AG08396 (cell line): ENCODE measurements at places on chromosomes 7 and 10.

DNA sequence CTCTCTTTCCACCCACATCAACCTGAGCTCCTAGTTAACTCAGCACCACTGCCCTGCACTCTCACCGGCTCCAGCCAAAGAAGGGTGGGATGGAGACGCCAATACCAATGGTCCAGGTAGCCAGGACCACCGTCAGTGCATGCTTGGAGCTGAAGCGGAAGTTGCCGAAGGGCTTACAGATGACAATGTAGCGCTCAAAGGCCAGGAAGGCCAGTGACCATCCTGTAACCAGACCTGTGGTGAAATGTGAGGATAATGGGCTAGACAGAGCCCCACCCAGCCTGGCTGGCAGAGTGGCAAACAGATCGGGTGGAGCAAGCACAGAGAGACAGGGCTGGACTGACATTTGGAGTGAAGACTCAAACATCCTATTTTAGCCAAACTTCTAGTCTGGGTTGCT is 673 bp downstream of the OPN1SW start:
- DNase-seq = no peak

DNA sequence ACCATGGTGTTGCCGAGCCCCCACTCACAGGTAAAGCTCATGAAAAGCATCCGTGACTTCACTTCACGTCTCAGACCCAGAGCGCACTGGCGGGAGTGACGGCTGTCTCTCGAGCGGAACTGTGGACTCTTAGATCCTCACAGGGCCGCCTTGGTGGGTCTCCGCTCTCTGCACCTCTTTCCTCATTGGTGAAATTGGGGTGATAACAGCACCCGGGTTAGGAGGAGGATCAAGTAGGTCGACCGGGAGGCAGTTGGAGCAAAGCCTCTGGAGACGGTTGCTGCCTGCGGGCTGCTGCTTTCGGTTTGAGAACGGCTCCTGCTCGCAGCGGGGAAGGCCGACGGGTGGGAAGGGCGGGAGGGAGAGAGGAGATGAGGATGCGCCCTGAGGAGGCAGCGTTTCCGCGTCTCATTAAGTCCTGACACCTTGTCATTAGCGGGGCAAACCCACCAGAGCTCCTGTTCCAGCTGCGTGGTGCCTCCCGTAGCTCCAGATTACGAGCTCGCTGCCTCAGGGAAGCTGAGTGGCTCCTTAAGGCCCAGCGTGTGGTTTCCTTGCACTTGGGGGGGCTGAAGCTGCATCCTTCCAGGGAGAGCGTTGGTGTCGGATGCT is 51.9 kb upstream of the CFAP46 start:
- peak; percentile 71 for DNase-seq

GRCh38 chr7:101116898-101117297 is 10.0 kb upstream of the SERPINE1 start:
- DNase-seq = no peak

GRCh38 chr7:84389242-84389641 is 194.7 kb upstream of the SEMA3A start:
- no peak for DNase-seq

DNA sequence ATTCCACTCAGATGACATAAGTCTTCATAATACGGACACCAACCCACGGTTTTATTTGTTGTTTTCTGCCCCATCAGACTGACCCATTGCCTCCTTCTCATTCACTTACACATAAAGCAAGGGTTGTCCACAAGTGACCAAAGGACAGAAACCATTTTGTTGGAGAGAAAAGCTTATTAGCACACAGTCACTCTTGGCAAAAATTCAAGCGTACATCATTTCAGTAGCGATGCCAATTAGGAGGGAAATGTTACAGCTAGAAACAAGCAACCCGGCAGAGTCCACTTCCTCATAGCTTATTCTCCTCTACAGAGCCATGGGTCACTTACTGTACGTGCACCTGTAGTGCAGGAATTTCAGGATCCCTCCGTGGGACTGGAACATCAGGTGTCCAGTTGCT is 23.0 kb downstream of the ABLIM1 start:
- no peak for DNase-seq

DNA sequence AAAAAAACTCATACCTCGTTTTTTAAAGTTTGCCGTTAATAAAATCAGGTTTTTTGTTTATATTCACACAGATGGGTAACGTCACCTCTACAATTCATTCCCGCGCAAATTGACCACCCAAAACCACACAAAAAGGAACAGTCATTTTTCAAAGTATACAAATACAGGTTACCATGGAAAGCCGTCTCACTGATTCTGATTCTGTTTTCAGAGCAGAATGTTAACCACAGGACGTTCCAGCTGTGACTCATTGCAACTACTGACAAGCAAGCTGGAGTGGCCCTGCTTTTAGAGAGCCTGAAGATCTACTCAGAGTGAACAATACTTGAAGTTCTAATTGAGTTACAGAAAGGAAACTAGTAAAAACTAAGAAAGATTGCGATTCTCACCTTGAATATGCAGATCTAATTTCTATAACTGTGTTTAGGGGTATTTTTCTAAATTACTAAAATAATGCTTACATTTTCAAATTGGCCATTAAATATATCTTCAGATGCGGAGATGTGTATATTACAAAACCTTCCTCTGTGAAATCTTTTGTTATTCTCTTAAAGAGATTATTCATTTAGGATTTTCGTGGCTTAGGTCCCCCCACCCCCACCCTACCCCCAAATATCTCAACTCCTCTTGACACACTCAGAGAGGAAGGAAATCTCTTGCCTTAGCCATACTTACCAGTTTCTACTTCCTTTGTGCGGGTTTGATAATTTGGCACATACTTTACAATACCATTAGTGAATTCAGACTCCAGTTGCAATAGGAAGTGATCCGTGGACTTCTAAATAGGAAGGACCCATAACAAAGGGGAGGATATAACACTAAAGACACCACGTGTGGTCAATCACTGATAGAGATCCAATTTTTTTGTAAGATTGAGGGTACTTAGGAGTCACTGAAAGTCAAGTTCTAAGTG is 106.0 kb downstream of the CUBN start:
- peak; percentile 72 for DNase-seq

GRCh38 chr10:102603946-102604345 is 40.3 kb upstream of the TRIM8 start:
- no peak for DNase-seq

DNA sequence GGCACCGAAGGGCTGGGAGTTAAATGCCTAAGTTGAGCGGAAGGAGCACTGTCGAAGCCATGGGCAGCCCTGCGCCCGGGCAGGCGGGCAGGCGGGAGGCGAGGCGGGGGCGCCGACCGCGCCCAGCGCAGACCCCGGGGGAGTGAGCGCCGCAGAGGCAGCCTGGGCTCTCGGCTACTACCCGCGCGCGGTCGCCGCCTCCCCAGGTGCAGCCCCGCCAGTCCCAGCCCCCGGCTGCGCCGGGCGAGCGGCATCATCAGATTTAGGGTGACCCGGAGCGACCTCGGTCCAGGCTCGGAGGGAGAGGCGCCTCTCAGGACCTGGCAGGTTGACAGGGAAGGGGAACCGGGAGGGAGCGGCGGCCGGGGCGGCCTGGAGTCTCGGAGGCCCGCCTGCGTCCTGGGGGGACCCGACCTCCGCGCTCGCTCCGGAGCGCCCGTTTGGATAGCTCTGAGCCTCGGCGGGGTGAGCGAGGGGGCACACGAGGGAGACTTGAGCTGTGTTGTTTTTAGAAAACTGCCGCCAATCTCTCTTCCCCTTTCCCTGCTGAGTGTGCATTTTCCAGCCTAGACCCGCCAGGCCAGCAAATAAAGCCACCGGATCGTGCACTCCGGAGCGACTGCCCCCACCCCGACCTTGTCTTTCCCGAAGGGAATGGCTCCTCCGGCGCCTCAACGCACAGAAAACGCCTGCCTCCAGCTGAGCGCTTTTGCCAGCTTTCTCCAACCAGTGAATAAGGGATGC is 2.3 kb upstream of the NRP1 start:
- peak; percentile 43 for DNase-seq

DNA sequence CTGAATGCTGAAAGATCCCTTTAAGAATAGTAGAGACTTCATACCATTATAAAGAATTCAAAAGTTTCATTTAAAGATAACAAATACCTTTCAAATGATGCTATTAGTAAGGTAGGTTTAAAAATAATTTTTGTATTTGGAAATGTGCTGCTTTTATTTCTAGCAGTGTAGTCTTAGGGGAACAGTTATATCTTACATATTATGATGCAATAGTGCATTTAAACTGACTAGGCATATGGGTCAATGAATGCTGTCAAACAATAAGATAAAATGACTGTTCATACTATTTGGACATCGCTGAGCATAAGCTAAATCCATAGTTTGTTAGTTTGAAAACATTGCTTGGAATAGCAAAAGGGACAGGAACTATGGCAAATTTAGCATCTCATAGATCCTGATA is 354.8 kb upstream of the SEMA3A start:
- no peak for DNase-seq

GRCh38 chr7:73817121-73817520 is 13.7 kb upstream of the CLDN4 start:
- no peak for DNase-seq

GRCh38 chr10:4431114-4431863 is 394.7 kb upstream of the AKR1E2 start:
- peak; percentile 48 for DNase-seq

DNA sequence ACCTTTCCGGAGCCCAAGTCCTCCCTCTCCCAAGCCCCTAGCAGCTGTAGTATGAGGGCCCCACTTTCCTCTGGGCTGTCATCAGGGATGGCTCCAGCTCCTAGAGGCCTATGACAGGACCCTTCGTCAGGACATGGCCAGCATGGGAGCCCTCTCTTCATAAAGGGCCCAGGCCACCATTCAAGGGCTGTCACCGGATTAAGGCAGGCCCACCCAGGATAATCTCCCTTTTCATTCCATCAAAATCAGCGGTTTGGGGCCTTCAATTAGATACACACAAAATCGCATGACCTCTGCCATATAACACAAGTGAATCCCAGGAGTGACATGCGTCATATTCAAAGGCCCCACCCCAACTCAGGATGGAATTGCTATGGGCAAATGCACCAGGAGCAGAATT is 12.2 kb upstream of the GDF10 start:
- DNase-seq = no peak

- no peak for DNase-seq
Measured at GRCh38 chr10:131210181-131210580, 101.3 kb downstream of the TCERG1L start.

DNA sequence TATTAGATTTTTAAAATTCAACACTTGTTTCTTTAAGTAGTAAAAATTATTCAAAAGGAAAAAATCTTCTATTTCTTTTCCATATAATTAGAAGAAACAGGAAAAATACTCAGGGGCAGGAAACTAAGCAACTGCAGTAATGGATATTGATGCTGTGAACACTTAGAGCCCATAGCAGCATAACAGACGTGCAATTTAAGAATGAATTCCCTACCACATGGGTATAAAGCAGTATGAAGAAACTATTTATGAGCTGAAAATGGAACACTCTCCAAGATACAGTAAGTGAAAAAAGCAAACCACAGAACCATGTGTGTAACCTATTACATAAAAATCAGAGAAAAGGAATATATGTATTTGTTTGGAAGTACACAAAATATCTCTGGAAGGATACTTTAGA is 30.8 kb downstream of the ARHGAP19 start:
- DNase-seq = no peak

- DNase-seq = no peak
Measured at GRCh38 chr10:73054286-73054685, 42.4 kb downstream of the P4HA1 start.

- no peak for DNase-seq
Measured at GRCh38 chr7:114622221-114622620, 207.6 kb downstream of the FOXP2 start.

DNA sequence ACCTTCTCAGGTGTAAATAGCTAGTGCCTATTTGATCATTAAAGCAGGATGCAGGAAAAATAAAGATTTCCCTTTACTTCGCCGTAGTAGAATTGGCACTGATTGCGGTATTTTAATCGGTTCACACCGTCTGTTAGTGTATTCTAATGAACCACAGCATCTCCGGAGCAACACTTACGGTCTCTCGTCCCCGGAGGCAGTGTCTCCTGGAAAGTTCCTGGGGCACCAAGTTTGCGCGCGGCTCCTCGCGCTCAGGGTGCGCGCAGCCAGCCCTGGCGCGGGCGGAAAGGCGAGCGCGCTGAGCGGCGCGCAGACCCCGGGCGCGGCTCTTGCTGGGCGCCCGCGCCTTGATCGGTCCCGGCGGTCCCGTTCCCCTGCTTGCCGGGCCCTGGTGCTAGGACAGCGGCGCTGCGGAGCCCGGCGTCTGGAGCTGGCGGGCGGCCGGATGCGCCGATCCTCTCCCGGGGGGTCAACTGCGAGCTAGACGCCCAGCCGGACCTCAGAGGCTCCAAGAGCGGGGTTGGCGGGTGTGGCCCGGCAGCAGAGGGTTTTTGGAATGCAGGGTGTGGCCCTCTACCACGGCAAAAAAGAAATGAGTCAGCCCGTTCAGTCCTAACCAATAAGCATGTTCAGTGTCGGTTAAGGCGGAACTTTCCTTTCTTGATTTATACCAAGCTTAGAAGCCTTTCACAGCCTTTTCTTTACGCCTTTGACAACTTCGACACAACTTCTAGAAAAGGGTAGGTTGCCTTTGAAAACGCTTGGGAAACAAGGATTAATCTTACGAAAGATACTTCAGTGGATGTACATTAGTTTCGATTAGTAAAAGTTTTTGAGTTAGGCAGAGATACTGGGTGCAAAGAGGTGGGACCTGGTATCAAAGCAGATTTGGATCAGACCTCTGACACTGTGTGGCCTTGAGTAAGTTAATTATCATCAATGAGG is 166.8 kb upstream of the ASAH2 start:
- DNase-seq = peak; percentile 89

DNA sequence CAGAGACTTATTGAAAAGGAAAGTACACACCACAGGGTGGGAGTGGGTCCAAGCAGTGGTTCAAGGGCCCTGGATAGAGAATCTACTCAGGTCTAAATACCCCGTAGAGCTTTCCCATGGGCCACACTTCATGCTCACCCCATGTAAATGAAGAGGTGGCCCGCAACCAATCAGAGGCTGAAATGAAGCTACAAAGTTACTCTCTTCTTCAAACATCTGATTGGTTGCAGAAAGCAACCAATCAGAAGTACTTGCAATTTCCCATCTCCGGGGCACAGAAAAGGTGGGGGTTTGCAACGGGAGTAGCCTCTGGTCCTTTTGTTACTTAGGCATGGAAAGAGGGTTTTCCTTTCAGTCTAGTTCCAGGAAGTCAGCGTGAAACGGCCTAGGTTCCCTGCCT is 15.2 kb upstream of the GALNTL5 start:
- no peak for DNase-seq

- no peak for DNase-seq
Measured at GRCh38 chr10:18325889-18326531, 185.8 kb downstream of the CACNB2 start.

- DNase-seq = no peak
Measured at GRCh38 chr10:44973323-44974081, 5.1 kb downstream of the DEPP1 start.

DNA sequence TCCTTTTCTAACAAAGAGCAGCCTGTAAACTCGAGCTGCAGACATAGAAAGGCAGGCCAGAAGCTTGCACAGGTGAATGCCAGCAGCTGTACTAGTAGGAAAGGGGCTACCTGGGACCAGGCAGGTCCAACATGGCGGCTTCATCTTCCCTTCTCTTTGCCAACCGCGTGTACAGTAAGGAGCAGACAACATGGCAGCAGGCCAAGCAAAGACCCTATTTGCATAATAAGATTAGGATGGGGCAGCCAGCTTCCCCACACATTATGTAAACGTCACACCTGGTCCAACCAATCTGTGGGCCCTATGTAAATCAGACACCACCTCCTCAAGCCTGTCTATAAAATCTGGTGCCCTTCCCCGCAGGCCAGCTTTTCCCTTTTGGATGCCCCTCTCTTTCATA is 1186.5 kb upstream of the AUTS2 start:
- DNase-seq = no peak
